Amniotic epithelial cell (primary cell): ENCODE measurements at places on chromosomes 4 and X.

GRCh38 chr4:2534904-2535375 lies 1.5 kb upstream of the FAM193A start:
- no peak for DNase-seq

- DNase-seq = peak; percentile 16
Measured at GRCh38 chrX:153765138-153766079, 1.4 kb downstream of the PLXNB3 start.

DNA sequence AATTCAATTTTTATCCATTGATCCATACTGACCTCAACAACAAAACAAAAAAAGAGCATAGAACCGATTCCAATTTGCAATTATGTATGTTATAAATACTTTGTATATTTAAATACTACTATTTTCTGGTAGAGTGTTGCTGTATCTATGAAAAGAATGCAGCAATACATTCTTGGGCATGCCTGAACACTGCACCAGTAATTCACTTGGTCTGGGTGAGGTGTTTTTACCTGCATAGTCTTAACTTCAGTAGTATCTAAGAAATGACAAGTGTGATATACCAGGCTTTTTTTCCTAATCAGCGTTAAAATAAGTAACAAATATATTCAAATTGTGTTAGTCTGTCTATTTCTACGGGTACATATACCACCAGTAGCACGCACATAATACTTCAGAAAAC lies 120.2 kb downstream of the KLHL13 start:
- DNase-seq = no peak

DNA sequence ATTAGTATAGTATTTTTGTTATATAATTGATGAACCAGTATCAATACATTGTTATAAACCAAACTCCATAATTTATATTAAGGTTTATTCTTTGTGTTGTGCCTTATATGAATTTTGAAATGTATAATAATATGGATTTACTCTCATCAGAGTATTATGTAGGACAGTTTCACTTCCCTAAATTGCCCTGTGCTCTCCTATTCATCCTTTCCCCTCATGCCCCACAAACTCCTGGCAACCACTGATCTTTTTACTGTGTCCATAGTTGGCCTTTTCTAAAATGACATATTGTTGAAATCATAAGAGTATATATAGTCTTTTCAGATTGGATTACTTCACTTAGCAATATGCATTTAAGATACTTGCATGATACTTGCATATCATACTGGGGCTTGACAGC lies 958.1 kb upstream of the GRID2 start:
- no peak for DNase-seq

GRCh38 chr4:83219344-83220331 lies 65.0 kb downstream of the COQ2 start:
- no peak for DNase-seq

DNA sequence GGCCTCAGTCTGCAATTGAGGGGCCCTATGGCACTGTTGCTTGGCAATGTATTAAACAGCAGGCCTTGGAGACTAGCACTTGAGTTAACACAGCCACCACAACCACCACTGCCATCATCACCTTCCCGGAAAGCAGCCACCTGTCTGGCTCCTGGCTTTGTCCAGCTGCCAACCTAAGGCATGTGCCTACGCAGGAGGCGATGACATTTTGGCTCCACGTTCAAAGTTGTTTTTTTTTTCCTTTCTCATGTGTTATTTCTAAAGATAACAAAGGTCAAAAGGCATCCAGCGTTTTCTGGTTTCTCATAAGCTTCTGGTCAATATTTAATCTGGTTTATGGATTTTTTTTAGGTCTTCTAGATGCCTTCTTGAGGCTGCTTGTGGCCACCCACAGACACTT lies 7.5 kb downstream of the CLDN2 start:
- DNase-seq = no peak

DNA sequence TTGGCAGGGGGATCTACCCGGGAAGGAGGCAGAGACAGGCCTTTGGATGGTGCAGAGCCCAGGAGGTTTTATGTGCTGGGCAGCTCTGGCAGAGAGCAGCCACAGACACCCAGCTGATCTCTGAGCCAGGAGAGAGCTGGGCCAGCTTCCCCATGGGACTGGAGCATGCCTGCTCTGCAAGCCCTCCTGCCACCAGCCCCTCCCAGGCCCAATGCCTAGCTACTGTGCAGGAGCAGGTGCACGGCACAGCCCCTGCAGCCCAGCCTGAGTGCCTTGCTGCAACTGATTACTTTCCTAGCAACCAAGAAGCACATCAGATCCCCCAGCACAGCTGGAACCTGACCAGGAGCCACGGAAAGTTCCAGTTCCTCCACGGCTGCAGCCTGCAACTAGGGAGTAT lies 57.8 kb upstream of the BEND2 start:
- DNase-seq = no peak

DNA sequence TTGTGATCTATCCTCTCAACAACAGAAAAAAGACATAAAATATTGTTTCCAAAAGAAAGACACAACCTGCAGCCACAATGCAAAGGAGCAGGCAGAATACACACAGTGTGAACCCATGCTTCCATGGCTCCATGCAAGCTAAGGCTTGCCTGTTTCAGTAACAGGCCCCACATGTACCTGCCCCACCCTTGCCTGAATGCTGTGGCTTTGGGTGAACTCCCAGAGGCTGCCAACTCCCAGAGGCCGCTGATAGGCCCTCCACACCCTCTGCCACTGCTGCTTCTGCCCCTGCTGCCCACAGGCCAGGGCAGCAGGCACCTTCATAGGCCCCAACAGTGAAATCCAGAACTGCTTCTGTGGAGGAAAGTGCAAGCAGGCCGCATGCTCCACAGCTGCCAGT lies 313.9 kb downstream of the CHIC1 start:
- DNase-seq = no peak

DNA sequence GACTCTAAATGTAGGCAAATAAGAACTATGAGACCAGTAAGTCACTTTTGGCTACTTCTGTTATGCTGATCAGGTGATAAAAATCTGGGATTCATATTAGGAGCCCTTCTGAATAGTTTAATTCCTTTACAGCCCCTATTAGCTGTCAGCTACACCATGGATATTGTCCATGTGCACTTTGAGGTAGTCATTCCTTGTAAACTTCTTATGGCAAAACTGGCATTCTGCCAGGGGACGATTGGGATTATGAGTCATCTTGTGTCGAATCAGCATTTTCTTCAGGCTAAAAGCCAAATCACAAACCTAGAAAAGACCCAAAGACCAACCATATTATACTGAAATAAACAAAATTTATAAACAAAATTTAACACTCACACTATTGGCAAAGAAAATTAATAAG lies 227.6 kb downstream of the PRDM5 start:
- DNase-seq = peak; percentile 72

DNA sequence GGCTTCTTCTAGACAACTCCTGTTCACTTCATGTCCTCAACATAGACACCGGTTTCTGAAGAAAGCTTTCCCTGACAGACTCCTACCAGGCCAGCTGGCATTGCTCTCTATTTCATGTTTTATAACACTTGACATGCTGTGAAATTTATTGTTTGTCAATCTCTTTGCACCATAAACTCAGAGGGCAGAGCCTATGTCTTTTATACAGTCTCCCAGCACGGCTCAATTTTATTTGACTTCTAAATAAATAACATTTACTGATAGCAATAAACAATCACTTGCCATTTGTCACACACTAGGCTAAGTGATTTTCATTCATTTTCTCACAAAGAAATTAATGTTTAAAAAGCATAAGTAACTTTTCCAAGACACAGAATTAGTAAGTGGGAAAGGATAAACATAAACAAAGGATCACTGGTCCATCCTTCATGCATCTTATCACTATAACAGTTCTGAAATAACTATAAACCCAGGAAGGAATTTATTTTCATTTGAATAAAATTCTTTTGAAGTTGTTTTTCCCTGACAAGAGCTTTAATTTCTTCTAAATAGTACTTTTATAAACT lies 577.6 kb downstream of the TECRL start:
- no peak for DNase-seq

DNA sequence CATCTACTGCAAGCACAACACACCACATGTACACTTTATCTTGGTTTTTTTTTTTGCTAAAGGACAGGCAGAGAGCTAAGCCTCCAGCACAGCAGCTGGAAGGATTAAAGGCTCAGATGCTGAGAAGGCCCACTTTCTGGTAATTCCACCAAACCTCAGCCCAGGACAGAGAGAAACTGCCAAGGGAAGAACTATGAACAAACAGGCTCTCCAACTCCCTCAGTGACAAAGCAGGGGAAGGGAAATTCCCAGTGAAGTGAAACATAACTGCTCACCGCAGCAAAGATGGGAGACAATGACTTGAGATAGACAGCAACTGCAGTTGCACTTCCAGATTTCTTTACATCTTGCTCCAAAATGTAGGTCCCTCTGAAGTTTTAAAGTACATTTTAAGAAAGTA lies 4.8 kb downstream of the PROM1 start:
- peak; percentile 8 for DNase-seq

GRCh38 chr4:42641656-42642055 lies 15.2 kb downstream of the ATP8A1 start:
- no peak for DNase-seq

GRCh38 chr4:152997771-152998487 lies 61.8 kb downstream of the FHDC1 start:
- peak; percentile 4 for DNase-seq

- no peak for DNase-seq
Measured at GRCh38 chrX:136431625-136432024, 56.1 kb upstream of the BRS3 start.

DNA sequence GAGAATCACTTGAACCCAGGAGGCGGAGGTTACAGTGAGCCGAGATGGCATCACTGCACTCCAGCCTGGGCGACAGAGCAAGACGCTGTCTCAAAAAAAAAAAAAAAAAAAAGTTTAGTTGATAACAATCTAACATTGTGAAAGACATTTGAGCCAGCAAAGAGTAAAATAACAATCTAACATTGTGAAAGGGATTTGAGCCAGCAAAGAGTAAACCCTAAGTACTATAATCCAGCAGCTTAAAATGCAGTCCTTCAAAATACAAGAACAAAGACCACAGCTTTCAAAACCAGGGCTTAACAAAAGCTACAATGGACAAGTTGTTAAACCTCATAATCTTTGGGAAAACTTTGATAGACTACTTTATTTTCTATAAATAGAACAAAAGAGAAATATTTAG lies 16.9 kb downstream of the MFAP3L start:
- DNase-seq = peak; percentile 57

- no peak for DNase-seq
Measured at GRCh38 chr4:8666581-8666980, 74.0 kb downstream of the CPZ start.

DNA sequence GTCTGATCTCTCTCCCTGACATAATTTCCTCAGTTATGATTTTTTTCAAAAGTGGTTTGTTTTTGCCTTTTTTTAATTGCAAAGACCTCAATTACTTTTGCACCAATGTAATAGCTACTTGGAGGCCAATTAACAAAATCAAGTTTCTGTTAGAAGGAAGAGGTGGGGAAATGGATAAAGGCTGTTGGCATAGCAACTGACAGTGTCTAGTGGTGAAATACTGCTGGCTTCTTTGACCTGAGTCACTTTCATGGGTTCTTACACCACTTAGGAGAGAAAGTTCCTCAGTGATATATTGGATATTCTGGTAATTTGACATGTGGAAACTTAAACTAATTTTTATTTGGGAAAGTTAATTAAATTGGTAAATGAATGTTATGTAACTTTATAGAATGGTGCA lies 26.5 kb upstream of the ATP8A1 start:
- DNase-seq = no peak

GRCh38 chrX:124931958-124932357 lies 387.7 kb upstream of the TEX13C start:
- no peak for DNase-seq

DNA sequence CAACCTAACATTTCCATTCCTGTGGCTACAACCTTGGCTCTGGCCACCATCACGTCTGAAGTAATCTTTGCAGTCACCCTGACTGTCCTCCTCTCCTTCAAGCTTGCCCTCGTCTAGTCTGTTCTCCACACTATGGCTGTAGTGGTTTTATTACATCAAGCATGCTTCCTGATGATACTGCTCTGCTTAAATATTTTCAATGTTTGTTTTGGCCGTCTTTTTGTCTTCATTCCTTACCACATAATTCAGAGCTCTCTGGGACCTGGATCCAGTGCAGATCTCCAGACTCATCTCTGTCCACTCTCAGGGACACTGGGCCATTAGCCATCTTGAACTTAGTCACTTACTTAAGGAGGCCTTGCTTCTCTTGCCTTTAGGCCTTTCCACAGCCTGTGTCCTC lies 27.7 kb upstream of the FREM3 start:
- DNase-seq = no peak

GRCh38 chr4:86615501-86615900 lies 21.4 kb downstream of the PTPN13 start:
- no peak for DNase-seq
